ENCODE measurements at places on chromosomes 1 and 21.

GRCh38 chr1:33576821-33577599, 104.6 kb downstream of the ZSCAN20 start:
- DNase-seq, result peak; percentile 3

DNA sequence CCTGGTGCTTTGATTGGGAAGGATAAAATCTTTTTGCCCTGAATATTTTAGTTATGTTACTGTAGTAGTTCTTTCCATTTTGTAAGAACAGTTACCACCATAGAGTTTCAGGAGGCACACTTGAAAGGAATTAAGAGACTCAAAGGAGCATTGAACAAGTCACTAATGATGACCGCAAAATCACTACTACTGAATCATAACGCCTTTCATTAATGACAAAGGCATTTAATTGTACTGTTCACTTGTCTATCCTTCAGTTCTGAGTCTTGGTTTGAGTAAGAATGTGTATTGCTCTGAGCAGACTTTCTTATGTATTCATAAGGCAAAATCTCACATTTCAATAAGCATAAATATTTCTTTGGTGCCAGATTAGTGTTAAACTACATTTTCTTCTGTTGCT, 24.9 kb downstream of the LHX9 start:
- no peak for DNase-seq

GRCh38 chr1:208499026-208499425, 254.8 kb upstream of the PLXNA2 start:
- DNase-seq, result no peak

GRCh38 chr21:44063151-44063912, 43.9 kb upstream of the PWP2 start:
- DNase-seq, result no peak

DNA sequence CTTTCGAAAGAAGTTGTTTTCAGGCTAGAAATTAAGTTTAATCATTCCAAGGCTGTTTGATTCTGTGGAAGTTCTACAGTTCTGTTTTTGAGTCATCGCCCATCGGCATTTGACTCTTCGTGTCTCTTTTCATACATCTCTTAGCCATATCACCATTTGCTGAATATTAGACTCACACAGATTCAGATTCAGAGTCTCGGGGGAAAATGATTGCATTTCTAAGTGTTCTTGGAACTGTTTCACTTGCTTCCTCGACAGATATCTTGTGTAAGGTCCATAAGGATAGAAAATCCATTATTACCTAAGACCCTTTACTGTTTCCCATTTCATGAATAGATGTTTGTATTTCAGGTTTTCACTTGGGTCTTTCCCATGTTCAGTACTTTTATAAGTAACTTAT, 237.0 kb upstream of the SGIP1 start:
- no peak for DNase-seq

- no peak for DNase-seq
These were observed 138.6 kb upstream of the BMP8A start for GRCh38 chr1:39352881-39353280.

GRCh38 chr1:53669621-53670191, 69.3 kb downstream of the GLIS1 start:
- no peak for DNase-seq

GRCh38 chr1:149888247-149888998, 10.9 kb upstream of the BOLA1 start:
- DNase-seq, result peak; percentile 97

GRCh38 chr1:222583079-222583478, 6.7 kb downstream of the TAF1A start:
- DNase-seq, result no peak

DNA sequence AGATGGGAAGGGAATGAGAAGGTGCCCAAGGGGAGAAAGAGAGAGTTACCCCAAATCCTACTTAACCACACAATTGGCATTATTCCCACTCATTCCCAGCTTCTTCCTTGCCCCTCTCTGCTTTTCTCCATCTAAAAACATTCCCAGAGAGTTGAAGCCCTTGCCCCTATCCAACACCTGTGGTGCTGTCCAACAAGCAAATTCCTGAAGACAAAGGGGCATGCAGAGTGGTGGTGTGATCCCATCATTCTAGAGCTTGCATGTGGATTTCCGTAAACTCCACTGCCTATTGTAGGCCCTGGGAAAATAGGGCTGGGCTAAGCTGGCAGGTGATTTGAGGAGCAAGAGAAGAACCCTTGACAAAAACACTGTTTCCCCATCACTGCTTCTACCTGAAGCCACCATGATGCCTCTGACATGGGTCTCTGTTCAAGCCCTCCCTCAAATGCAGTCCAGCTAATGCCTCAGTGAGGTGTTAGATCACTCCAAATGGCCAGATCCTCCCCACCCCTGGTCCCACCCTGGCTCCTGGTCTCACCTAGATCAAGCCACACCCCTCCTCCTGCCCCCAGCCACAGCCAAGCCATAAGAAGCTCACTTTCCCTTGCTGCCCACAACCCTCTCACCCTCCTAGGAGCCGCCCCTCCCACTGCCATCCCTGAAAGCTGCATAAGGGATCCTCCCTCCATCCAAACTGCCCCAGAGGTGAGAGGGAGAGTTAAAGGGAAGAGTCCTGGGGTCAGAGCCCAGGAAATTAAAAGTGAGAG, 29.5 kb downstream of the SYT2 start:
- peak; percentile 69 for DNase-seq

DNA sequence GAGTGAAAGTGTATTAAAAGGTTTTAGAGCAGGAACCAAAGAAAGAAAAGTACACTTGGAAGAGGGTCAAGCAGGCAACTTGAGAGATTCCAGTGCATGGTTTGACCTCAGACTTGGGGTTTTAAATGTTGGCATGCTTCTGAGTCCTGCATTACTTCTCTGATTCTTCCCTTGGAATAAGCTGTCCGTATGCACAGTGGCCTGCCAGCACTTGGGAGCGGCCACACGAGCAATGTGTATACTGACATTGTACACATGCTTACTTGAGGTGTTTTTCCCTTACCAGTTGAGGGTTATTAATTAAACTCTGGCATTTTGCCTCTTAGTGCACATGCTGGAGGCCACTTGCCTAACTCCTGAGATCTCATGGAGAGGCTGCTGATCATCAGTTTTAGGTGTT, 786.6 kb upstream of the RGS18 start:
- DNase-seq, result no peak

GRCh38 chr1:228081578-228082213, 812 bp upstream of the ARF1 start:
- peak; percentile 78 for DNase-seq

- DNase-seq, result no peak
These were observed 72.6 kb upstream of the USP24 start for GRCh38 chr1:55287723-55288122.

GRCh38 chr1:243745356-243745755, 104.7 kb downstream of the AKT3 start:
- DNase-seq, result no peak

DNA sequence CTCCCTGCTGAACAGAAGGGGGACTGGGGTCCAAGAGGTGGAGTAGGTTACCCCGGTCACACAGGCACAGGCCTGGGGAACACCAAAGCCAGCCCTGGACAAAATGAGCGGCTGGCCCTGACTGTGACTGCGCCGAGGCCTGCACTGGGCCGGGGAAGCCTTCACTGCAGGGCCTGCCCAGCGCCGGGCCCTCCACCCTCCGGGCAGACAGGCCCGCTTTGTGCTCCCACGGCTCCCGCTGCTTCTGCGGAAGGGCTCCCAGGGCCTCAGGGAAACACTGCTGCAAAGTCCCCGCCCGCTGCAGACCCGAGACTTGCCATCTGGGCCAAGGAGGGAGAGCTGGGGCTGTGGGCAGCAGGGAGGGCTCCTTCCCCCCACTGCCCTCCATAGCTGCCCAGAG, 35.3 kb downstream of the MEGF6 start:
- DNase-seq, result no peak

- DNase-seq, result no peak
These were observed 13.9 kb downstream of the SORT1 start for GRCh38 chr1:109383854-109384253.

- DNase-seq, result no peak
These were observed 108.7 kb downstream of the LTN1 start for GRCh38 chr21:28883931-28884330.

- peak; percentile 49 for DNase-seq
These were observed 25.4 kb downstream of the SLC19A2 start for GRCh38 chr1:169460191-169460833.

DNA sequence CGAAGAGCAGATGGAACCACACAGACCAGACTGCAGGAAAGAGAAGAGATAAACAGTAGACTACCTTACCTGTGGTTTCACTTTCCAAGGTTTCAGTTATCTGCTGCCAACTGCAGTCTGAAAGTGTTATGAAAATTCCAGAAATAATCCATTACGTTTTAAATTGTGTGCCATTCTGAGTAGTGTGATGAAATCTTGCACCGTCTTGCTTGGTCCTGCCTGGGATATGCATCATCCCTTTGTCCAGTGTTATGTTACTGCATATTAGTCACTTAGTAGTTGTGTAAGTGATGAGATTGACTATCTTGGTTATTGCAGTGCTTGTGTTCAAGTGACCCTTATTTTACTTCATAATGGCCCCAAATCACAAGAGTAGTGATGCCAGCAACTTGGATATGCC, 33.9 kb downstream of the DNAJC6 start:
- no peak for DNase-seq

GRCh38 chr1:115927971-115928370, 48.3 kb upstream of the SLC22A15 start:
- DNase-seq, result no peak
